ENCODE measurements at places on chromosomes 2 and 18.

DNA sequence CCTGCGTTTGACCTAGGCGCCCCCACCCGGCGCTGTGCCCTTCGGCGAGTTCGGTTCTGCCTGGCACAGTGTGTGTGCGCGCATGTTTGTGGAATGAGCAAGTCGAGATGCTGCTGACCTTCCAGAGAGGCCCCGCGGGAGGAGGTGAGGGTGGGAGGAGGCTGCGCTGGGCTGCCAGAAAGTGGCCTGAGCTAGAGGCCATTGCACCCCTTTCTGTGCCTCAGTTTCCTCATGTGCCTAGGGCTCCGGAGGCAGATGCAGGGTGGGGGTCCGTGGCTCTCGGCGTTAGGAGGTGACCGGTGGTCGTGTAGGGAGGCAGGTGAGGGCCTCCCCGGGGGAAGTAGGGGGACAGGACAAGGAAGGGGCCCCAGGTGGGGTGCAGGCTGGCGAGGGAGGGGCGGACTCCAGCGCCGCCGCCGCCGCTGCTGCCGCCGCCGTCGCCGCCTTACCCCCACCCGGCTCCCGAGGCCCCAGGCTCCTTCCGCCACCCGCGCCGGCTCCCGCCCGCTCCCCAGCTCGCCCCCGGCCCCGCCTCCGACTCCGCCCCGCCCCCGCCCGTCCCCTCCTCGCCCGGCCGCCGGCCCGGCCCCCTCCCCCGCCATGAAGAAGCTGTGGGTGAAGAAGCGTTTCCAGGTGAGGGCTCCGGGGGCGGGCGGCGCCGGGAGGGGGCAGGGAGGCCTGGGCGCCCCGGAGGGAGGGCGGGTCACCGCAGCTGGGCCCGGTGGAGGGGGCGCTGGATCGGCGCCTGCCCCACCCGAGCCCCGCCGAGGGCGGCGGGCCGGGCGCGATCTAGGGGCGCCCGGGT lies 7.0 kb downstream of the SPEG start:
- DNase-seq: peak; percentile 6

- DNase-seq: no peak
Measured at GRCh38 chr18:64639536-64639935, 490.6 kb upstream of the LINC00305 start.

GRCh38 chr2:43059183-43059897 lies 167.1 kb downstream of the ZFP36L2 start:
- DNase-seq: peak; percentile 30

GRCh38 chr2:224359569-224359968 lies 42.3 kb downstream of the FAM124B start:
- DNase-seq: no peak

DNA sequence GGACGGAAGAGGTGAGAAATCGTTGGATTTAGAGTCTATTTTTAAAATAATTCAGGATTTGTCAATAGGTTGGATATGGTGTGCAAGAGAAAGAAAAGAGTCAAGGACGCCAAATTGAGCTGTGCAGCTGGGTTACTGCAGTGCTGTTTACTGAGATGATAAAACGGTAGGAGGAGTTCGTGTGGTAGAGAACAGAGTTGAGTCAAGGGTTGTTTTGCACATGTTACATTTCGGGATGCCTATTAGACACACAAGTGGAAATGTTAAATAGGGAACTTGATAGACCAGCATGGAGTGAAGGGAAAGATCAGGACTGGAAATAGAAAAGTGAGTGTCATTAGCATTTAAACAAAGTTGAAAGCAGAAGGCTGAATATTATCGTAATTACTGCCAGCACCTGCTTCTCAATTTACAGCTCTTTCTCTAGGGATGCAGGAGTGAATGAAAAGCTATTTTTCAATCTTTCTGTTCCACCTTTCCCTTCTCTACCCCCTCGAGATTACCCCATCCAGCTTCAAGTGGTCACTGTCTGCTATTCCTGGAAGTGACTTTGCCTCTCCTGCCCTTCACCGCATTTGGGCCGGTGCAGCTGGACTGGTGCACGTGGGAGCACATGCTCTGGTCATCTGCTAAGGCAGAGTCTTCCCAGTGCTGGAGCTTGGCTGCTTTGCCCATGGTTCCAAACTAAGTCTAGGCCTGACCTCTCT lies 30.3 kb downstream of the GPR75 start:
- DNase-seq: no peak

- no peak for DNase-seq
Measured at GRCh38 chr2:191276792-191277465, 31.7 kb downstream of the MYO1B start.

DNA sequence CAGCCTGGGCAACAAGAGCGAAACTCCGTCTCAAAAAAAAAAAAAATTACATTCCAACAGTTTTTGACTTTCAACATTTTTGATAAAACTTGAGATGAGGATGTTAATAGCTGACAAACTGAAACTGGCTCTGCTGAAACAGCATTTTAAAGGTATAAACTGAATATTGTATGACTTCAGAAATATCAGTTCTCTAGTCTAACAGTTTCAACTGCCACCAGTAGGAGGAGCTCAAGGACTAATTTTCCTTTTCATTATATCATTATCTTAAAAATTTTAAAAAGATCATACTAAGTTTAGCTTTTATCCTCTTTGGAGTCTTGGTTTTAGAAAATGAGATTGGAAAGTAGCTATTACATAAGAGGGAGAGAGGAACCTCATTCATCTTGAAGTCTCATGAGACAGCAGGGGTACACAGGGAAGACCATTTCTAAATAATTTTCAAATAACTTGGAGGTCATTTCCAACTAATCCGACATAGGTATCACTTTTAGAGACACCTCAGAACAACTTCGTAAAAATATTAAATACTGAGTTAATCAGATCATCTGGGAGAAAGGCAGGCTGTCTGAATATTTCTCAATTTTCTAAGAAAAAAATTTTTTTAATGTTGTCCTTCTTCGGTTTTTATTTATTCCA lies 37.6 kb upstream of the MCM6 start:
- DNase-seq: no peak

DNA sequence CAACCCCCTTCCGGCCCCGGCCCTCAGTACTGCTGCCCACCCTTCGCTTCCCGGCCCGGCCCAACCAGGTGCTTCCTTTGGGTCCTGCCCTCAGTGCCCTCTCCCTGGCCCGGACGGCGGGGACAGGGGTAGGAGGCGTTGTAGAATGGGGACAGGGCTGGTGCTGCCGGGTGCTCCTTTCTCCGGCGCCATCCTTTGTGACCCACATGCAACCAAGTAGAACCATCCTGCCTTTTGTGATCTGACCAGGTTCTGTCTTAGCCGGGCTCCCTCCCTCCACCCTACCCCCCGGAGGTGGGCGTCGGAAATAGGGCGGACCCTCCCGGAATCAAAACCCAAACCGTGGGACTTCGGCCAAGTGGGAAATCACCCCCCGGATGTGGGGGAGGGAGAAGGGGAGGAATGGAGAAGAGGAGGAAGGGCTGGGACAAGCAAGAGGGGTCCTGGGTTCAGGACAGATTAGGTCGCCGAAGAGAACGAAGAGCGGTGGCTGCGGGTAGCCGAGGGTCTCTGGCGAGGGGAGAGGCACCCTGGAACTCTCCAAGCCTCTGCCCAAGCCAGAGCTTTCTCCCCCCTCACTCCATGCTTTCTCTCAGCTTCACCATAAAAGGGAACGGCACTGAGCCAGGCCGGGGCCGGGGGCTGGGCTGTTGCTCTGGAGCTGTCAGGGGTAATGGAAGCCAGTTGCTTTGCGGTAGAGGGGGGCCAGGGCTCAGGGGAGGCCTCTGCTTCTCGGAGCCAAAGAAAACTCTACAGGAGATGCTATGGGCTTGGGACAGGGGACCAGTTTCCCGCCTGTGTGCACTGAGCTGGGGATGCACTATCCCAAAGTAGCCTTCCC lies 756 bp upstream of the OST4 start:
- DNase-seq: peak; percentile 20

DNA sequence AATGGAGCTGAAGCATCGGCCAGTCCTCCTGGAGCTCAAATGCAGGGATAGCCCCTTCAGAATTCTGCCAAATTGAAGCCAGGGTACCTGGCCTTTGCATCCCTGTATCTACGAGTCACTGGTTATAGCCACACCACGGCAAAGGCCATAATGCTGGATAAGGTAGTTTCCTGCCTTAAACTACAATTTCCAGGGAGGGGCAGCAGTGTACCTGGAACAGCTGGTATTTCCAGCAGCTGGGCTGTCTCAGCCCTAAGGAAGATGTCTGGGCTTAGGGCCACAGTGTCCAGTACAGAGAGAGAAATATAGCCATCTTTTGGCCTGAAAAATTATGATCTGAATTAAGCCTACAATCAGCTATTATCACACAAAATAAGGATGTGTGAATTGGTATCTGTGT lies 180.3 kb downstream of the GCA start:
- no peak for DNase-seq

DNA sequence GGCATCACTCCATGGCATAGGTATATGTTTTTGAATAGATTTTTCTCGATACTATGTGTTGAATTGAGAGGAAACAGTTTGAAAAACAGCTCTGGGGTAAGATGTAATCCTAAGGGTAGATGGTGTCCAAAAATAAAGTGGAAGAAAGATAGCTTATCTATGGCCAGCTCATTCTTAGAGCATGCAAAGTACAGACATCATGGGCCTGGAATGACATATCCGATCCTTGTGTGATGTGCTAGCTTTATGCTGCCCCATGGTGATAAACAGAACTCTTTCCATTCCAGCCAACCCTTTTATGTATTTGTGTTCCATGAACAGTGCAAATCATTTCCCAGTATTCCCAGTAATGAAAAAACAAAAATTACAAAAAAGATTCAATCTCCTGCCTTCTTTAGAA lies 390.2 kb upstream of the NXPH2 start:
- DNase-seq: no peak

All from activated T-helper 1 cell treated with anti-CD3 and anti-CD28 coated beads, Interleukin-12 subunit alpha, Interleukin-12 subunit beta, Interleukin-2, Interleukin-4 antibody, amounts not matched to agents 30 ng/mL and 10 ng/mL and 1 ng/mL, durations not matched to agents 14 hours and 24 hours and 36 hours (primary cell).